ENCODE measurements at places on chromosomes 1 and 21.

- peak; percentile 97 for DNase-seq
These were observed at the start of gene NOC2L for GRCh38 chr1:958823-959730. NOC2L (minus strand) TSS chr1:959256; CDS start chr1:959240, 16 bp downstream.

DNA sequence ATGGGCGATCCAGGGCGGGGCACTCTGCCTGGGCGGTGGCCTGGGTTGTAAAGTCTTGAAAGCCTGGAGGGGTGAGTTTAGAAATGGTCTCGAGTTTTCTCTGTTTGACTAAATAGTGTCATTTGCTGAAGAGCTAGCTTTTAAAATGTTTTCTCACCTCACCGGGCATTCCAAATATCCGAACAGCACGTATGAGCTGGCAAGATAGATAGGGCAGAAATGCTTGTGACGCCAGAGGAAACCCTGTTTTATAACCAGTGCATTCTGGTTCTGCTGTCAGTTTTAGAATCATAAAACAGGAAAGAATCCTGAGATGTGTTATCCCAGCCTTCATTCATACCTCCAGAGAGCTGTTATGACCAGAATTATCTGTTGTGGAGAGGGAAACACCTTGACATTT is 725 bp downstream of the RTCA start:
- no peak for DNase-seq

GRCh38 chr1:33428661-33429060 is 2.2 kb downstream of the PHC2 start:
- no peak for DNase-seq

DNA sequence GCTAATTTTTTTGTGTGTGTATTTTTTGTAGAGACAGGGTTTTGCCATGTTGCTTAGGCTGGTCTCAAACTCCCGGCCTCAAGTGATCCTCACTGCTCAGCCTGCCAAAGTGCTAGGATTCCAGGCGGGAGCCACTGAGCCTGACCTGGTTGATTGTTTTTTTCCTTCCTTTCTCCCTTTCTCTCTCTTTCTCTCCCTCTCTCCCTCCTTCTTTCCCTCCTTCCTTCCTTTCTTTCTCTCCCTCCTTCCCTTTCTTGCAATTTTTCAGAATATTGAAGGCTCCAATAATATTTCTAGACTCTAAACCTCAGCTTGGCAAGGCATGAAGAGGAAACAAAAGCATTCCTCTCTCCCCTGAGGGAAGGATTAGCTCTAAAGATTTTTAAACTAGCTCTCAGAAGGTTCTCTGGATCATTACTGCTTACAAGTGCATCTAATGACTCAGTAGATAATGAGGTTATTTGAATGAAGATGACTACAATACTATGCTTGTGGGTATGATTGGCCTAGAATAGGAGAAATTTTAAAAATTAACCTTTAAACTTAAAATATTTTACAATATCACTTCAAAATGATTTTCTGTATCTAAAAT is 68.5 kb upstream of the GADD45A start:
- no peak for DNase-seq

All from stimulated activated CD4-positive, alpha-beta T cell treated with anti-CD3 and anti-CD28 coated beads, Interleukin-4, amount 100 ng/mL, for 1 hour (primary cell).